ENCODE measurements at places on chromosomes 7 and 10. TPM values are rescaled to one million over a fixed set of nuclear protein-coding genes. Genes with fewer than 3 reads are reported as not detected.

Gene SHTN1
- total RNA-seq: 20.2 TPM

Gene RELN
- 0.05 TPM for total RNA-seq

Gene EEPD1
- 56.7 TPM for total RNA-seq

Gene CDNF
- total RNA-seq: 1.3 TPM

Gene ADAMTS14
- total RNA-seq: 0.09 TPM

Gene LRRD1
- not detected for total RNA-seq

Gene ABCB4
- total RNA-seq: not detected
